NCI-H187 (cell line): ENCODE measurements at places on chromosomes 16 and 17.

- no peak for DNase-seq
These were observed 181.4 kb downstream of the COPRS start for GRCh38 chr17:31677681-31678080.

GRCh38 chr17:56440419-56440818 lies 153.1 kb upstream of the NOG start:
- DNase-seq: no peak

GRCh38 chr16:15418206-15418605 lies 16.2 kb upstream of the BMERB1 start:
- DNase-seq: no peak

- DNase-seq: no peak
These were observed 6.5 kb upstream of the PRR29 start for GRCh38 chr17:63991611-63992010.

DNA sequence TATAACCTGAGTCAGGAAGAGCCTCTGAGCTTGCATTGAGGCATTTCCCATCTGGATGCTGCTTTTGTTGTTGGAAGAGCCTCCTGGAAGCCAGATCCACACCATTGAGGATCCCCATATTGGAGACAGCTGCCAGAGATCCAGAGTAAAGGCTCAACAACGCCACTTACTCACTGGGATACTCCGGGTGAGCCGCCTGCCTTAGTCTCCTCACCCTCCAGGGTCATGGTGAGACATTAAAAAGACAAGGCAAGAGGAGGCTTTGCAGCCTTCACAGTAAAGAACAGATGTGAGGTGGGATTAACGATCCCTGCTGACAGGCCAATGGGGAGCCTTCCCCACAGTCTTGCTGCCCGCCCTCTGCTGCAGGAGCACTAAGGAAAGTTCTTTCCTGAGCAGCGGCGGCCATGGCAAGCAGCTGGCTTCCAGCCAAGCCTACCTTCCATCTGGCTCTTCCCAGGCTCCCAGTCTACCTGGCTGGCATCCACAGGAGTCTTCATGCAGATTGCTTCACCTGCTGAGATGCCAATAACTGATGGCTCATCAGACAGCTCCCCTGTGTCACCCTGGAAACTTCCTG lies 198.5 kb downstream of the CYLD start:
- no peak for DNase-seq
